ENCODE measurements at places on chromosomes 1 and 21.

DNA sequence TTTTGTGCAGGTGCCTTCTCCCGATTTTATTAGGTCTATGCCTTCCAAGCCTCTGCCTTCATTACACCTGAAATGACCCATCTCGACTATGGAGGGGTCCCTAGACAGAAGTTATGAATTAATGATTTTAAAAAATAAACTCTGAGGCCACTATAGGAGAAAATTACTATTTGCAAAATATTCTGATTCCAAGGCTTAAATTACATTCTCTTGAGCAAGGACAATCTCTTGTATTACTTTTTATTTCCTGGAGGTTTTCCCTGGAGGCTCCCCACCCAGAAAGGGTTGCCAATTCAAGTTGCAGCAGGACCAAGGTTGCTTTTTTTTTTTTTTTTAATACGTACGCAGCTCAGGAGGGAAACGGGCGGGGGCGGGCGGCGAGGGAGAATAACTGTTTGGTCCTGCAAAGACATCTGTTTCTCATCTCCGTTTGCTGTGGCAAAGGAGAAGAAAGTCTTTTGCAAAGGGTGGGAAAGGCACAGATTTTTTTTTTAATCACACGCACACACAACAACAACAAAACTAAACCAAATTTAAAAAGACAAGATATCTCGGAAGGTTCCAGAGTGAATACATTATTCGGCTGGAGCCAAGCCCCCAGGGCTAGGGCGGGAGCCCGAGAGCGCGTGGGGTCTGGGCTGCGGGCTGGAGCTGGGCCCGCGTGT is 618 bp upstream of the SERTAD4 start:
- no peak for DNase-seq

DNA sequence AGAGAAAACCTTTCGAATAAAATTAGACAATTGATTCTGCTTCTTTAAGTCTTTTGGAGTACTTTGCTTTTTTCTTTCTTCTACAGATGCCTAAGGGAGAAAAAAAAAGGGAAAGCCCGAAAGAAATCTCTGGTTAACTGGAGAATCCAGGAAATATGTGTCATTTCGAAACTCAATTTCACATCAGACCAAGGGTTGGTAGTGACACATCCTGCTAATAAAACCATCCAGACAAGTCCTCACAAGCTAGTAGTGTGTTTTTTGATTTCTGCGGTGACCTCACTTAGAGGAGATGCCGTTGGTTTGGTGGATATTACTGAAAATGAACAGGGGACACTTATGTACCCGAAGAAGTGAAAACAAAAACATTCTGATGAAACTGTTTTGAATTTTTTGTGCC is 726.5 kb upstream of the ADAMTS5 start:
- DNase-seq: no peak

- no peak for DNase-seq
Observed at GRCh38 chr1:234206651-234207284, 166.5 kb upstream of the COA6 start.

DNA sequence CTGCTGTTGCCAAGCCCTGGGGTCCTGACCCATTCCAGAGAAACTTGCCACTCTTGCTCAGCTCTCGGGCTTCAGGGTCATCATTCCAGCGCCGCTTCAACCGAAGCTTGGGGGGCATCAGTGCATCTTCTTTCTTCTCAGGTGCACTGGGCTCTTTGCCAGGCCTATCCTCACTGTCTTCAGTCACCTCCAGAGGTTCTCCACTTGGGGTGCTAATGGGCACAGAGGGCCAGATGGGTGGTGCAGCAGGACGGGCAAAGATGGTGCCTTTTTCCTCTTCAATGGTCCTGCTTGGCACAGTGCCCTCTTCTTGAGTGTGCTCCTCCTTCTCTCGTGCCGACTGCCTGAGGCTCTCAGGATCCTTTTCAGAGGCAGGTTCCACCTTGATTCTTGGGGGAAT is 13.3 kb downstream of the ETV3 start:
- DNase-seq: no peak

DNA sequence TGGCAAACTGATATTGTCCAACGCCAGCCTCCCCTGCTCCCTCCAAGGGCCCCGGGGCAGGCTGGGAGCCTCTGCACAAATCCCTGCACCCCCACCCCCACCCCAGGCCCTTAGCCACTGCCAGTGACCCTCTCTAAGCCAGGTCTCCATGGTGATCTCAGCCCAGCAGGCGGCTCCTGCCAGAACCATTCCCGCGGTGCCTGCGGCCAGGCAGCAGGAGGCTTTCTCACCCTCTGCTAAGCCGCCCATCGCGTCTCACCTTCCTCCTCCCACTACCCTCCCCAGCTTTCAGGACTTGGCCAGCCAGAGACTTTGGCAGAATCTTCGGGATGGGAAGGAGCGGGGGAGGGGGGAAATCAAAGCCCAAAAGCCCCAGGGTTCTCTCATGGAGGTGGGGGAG is 46.8 kb upstream of the WASF2 start:
- DNase-seq: no peak

- DNase-seq: no peak
Observed at GRCh38 chr1:9324246-9325096, 31.8 kb downstream of the SPSB1 start.

GRCh38 chr1:3005771-3006170 is 15.5 kb upstream of the ACTRT2 start:
- no peak for DNase-seq

DNA sequence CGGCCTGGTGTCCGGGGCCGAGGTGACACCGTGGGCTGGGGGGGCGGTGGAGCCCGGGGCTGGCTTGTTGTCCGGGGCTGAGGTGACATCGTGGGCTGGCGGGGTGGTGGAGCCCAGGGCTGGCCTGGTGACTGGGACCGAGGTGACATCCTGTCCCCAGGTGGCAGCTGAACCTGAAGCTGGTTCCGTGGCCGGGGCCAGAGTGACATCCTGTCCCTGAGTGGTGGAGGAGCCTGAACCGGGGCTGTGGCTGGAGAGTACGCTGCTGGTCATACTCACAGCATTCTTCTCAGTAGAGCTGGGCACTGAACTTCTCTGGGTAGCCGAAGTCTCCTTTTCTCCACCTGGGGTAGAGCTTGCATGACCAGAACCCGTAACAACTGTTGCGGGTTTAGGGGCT is 15.8 kb downstream of the THBS3 start:
- DNase-seq: no peak

DNA sequence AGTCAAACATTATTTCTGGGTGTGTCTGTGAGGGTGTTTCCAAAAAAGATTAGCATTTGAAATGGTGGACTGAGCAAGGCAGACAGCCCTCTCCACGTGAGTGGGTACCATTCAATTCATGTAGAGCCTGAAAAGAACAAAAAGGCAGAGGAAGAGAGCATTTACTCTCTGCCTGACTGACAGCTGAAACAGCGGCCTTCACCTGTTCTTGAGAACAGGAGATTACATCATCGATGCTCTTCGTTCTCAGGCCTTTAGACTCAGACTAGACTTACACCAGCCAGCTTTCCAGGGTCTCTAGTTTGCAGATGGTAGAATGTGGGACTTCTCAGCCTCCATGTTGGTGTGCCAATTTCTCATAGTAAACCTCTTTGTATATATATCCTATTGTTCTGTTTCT is 302.3 kb downstream of the BACH1 start:
- DNase-seq: no peak

DNA sequence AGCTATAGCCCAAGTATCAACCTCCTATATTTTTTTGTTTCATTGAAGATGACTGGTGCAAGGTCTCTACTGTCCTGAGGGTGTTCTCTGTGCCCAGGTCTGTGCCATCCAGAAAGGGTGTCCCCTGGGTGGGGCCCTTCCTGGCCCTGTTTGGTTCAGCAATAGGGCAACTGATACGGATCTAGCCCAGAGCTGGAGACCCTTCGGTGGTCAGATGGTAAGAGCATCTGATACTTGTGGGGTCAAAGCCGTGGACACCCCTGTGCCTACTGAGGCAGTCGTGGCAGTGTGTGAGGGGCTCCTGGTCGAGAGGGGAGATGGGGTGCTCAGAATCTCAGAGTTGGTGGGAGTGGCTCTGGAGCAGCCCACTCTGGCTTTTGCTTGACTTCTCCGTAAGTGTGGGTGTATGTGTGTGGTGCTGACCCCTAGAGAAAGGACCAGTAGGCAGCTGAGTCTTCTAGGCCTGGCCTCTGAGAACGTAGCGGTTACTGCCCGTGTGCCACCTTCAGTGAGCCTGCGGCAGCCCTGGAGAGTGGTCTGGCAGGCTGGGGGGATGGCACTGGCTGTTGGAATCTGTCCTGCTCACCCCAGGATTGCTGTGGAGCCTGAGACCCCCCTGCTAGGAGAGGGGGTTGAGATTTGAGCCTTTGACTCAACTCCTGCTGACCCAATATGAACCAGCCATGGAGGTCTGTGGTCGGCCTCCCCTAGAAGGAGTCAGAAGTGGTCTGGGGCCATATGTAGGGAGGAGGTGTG is 2.7 kb downstream of the AMPD2 start:
- DNase-seq: no peak

- no peak for DNase-seq
Observed at GRCh38 chr1:198880818-198881597, 242.2 kb downstream of the PTPRC start.

DNA sequence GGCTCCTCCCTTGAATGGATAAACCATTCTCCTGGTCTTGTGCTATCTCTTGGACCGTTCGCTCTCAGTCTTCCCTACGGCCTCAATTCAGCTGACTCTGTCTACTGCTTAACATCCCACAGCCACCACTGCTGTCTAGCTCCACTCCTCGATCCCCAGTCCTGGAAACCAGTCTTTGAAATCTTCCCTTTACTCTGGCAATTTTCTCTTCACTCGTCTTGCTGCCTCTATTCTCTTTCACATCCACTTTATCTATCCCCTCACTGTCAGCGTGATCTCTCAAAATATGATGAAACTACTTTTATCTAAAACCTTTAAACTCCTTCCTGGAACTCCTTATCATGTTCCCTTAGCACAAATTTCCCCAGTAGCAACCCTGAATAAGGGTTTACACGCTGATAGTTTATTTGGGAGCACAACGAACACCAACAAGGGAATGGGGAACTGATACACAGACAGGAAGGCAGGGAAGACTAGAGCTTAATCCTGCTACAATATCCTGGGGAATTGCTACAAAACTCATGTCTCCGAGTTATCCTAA is 131.6 kb upstream of the SAMSN1 start:
- DNase-seq: no peak

GRCh38 chr1:152109231-152109997 is 5.8 kb downstream of the TCHH start:
- DNase-seq: no peak

DNA sequence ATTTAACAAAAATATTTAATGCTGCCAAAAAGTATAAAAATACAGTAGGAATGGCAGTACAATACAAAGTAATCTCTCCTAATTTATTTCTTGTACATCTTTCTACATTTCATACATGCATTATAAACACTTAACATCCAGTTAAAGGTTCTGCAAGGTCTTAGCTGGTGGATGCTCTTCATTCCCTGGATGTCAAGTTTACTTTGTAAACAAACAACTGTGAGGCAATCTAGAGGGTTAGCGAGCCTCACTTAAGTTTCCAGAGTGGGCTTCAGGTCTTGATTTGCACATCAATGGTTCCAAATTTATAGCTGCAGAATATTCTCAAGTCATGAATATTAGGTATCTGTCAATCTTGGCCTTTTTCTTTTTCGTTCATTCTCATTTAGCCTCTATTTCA is 21.3 kb downstream of the RALGPS2 start:
- DNase-seq: no peak

GRCh38 chr1:31663622-31664452 is 19.2 kb upstream of the PEF1 start:
- peak; percentile 69 for DNase-seq

GRCh38 chr1:91499904-91500755 is 521 bp upstream of the CDC7 start:
- no peak for DNase-seq

GRCh38 chr21:45433301-45433700 is 28.3 kb downstream of the COL18A1 start:
- DNase-seq: no peak

DNA sequence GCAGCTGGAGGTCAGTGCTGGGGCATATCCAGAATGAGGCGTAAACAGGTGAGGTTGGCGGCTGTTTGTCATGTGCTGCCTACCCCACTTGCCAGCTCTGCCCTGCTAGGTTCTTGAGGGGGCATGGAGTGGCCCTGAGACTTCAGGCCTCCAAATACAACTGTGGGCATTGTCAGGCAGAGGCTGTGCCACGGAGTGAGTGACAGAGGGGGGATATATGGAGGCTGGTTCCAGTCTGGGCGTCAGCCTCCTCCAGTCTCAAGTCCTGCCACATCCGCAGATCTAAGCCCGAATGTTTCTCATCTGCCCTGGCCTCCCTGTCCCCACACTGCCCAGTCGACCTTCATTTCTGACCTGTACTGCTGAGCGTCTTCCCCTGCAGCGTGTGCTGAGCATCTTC is 85.4 kb downstream of the POFUT2 start:
- DNase-seq: no peak

GRCh38 chr21:17051054-17051453 is 461.8 kb upstream of the CXADR start:
- no peak for DNase-seq

GRCh38 chr1:199279872-199280645 is 641.2 kb downstream of the PTPRC start:
- peak; percentile 29 for DNase-seq

- no peak for DNase-seq
Observed at GRCh38 chr21:27814226-27814625, 847.3 kb upstream of the ADAMTS5 start.

DNA sequence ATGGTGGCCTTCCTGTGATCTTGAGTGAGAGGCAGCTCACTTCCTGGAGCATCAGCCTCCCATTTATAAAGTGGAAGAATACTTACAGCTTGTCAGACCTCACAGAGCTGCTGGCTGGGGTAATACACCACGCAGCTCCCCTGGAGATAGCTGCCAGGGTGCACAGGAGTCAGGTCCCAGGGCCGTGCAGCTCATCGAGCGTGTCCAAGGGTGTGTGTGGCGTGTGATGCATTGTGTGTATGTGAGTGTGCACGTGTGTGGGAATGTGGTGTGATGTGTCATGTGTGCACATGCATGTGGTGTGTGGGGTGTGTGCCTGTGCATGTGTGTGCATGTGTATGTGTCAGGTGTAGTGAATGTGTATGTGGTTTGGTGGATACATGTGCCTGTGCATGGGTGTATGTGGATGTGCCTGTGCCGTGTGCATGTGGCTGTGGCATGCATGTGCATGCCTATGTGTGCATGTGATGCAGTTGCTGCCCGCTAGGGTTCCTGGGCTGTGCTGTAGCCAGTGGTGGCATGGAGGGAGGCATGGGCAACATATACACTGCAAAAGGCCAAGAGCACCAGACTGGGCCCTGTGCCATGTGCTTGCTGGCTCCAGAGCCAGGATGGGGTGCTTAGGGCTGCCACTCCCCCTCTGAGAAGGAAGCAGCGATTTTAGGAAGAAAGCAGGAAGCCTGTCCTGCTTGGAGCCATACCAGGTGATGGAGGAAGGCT is 24.6 kb downstream of the WNT3A start:
- no peak for DNase-seq
